Activated T-helper 1 cell treated with anti-CD3 and anti-CD28 coated beads, Interleukin-2, amount 50 U/mL, for 16 hours (primary cell): ENCODE measurements at places on chromosomes 13 and 19.

DNA sequence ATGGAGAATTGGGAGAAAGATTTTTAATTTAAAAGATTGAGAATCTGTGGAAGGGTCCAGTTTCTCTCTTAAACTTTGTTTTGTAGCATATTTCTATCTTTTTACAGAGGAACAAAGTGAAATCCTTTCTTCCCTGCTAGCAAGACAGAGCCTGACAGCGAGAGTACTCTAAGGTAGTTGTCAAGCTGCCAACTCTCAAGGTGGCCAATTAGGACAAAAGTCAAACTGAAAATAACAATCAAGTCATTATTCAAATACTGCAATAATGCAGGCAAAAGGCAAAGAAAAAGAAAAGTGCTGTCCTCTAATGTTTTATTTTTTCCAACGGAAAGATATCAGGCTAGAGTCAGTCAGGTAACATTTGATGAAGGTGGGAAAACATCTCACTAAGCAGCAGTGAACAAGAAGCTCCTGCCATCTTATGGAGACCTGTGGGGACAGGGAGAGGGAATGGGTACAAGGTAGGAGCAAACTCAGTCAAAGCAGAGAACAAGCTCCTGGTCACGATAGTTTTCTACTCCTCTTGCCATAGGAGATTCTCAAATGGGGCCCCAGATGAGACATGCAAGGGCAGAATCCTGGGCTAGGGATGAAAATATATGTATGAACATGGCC, 801.9 kb upstream of the SLITRK1 start:
- no peak for DNase-seq

GRCh38 chr19:1004803-1005664, 4.8 kb downstream of the GRIN3B start:
- no peak for DNase-seq

- DNase-seq: no peak
These were observed 214.5 kb downstream of the TDRD3 start for GRCh38 chr13:60611523-60611922.

- no peak for DNase-seq
These were observed 12.7 kb downstream of the EGLN2 start for GRCh38 chr19:40811478-40812341.

DNA sequence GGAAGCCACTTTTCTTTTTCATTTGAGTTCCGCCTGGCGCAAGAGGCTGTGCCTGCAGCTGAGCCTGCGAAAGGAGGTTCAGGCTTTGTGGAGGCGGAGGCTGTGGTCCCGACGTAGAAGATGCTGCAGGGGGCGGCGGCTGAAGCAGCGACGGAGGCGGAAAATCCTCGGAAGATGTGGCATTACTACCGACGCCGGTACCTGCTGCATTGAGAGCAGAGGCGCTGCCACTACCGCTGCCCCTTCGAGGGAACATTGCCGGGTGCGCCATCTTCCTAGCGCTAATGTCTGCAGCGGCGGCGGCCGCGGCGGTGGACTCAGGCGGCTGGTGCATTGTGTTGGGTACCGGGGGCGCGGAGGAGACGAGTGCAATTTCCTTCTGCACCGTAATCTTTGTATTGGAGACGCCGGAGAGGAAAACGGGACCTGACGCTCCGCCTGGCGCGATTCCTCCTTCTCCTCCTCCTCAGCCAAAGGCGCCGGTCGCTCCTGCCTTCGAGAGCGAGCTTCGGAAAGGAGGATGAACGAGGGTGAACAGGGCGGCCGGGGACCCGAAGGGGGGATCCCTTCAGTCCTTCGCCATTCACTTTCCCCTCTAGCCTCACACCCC, at the start of gene TSC22D1:
TSC22D1 (minus strand) TSS at position 590 of the 610 bp plus-strand sequence; CDS start at position 334, 256 bp downstream.
- DNase-seq: peak; percentile 42

DNA sequence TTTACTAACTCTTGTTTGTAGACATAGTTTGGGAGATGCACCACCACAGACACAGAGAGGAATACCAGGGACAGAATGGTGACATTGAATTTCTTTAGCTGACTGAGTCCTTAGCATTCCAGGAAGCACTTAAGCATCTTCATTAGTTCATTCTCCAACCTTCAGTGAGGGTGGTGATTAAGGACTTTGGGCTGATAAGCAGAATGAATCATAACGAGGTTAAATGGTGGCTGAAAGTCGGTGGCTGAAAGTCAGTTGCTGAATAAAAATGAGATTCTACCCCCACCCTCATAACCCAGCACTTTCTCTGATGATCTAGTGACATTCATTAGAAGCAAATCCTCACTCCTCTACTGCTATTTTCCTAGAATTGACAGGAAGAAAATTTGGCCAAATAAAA, 10.6 kb downstream of the PCDH8 start:
- DNase-seq: no peak

DNA sequence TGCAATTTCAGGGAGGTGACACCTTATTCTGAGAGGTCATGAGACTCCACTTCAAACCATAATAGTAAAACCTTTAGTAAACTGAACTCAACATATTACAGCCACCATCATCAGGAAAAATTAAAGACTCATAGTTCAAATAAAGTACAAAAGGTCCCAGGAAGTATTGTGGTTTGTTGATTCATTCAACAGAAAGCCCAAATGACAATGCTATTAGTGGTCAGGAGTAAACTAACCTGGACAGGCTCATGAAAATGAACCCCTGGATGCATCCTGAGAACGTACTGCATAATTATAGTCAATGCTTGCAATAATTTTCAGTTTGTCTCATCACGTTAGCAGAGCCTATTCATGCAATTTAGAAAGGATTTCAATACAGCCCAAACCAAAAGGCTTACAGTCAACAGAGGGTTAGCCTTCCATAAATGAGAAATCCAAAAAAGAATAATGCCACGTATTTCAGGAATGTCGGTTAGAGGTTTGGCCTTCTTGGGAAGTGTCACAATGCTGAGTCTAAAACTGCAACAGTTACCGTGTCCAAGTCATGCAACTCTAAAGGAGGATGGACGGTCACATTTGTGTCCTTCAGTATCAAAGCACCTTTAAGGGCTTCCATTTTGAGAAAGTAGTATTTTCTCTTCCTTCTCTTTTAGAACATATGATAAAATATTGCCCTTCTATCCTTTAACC, 280.8 kb downstream of the ABCC4 start:
- DNase-seq: no peak

DNA sequence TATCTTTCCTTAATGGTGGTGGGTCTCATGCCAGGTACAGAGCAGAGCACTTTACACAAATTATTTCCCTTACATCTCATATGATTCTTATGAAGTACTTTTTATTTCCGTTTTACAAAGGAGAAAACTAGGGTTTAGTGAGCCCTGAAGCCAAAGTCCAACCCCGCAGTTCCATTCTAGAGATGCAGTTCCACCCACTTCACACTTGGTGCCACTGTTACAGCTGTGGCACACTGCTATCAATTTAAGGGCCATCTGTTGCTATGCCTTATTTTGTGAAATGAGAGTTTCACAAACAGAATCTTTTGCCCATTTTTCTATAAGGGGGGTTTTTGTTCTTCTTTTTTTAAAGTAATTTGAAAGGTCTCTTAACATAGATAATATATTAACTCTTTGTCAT, 12.9 kb downstream of the MIPEP start:
- no peak for DNase-seq

DNA sequence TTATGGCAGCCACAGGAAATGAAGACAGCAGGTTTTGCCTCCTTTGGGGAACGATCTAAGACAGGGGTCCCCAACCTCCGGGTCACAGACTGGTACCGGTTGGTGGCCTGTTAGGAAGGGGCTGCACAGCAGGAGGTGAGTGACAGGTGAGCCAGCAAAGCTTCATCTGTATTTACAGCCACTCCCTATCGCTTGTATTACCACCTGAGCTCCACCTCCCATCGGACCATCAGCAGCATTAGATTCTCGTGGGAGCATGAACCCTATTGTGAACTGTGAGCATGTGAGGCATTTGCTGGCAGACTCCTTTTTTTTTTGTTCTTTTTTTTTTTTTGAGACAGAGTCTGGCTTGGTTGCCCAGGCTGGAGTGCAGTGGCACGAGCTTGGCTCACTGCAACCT, 22.2 kb downstream of the F2RL3 start:
- DNase-seq: no peak

DNA sequence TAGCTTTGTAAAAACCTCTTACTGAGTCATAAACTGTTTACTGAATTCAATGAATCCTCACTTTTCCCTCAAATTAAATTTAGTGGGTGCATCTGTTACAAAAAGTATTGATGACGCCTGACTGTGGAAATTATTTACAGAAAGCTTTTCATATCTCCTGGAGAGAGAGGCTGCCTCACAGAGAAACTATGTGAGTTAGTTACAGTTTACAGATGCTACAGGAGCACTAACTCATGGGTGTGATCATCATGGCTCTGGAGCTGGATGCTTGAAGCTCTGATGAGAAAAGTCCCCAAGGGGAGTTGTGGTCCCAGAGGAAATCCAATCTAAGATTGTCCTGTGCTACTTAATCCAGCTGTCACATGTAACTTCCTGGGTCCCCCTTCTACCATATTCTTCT, 590.8 kb downstream of the LMO7 start:
- DNase-seq: no peak

- no peak for DNase-seq
These were observed 33.8 kb downstream of the ATP4B start for GRCh38 chr13:113624235-113624587.

DNA sequence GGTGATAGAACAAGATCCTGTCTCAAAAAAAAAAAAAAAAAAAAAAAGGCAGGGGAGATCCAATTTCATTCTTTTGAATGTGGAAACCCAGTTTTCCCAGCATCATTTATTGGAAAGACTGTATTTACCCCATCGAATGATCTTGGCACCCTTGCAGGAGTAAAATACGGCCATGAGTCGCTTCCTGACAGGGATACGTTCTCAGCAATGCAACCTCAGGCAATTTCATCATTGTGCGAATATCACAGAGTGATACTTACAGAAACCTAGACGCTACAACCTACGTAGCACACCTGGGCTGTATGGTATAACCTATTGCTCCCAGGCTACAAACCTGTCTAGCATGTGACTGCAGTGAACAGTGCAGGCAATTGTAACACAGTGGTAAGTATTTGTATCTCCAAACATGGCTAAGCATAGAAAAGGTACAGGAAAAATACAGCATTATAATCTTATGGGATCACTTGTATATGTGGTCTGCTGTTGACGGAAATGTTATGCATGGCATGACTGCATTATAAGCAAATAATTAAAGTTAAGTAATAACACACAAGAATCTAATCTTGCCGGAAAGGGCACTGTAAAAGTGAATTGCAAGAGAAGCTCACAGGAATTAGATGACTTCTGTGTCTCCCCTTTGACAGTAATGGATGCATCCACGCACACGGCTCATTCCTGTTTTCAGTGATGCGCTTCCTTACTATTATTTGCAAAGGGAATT, 24.1 kb downstream of the RFX2 start:
- DNase-seq: no peak

- DNase-seq: no peak
These were observed 9.0 kb downstream of the LPAR6 start for GRCh38 chr13:48403913-48404312.

- DNase-seq: no peak
These were observed 4.6 kb upstream of the LYPD5 start for GRCh38 chr19:43806848-43807247.

DNA sequence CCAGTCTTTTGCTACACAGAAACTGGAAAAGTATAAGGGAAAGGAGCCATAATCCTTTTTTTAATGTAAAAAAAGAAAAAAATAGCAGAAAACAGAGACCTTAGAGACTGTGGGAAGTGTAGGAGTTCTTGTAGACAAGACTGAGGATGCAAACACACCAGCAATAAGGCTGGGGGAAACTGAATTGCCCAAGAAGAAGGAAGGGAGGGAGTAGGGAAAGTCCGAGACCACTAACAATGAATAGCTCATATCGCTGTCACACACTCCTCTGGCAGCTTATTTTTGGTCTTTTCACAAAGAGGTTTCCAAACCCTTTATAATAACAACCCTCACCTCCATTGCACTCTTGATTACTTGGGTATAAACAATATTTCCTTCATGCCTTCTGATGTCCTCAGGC, 952.0 kb downstream of the SLITRK5 start:
- no peak for DNase-seq

- no peak for DNase-seq
These were observed 12.2 kb downstream of the TJP3 start for GRCh38 chr19:3720349-3720917.

- DNase-seq: no peak
These were observed 31.2 kb upstream of the KL start for GRCh38 chr13:32984857-32985626.

DNA sequence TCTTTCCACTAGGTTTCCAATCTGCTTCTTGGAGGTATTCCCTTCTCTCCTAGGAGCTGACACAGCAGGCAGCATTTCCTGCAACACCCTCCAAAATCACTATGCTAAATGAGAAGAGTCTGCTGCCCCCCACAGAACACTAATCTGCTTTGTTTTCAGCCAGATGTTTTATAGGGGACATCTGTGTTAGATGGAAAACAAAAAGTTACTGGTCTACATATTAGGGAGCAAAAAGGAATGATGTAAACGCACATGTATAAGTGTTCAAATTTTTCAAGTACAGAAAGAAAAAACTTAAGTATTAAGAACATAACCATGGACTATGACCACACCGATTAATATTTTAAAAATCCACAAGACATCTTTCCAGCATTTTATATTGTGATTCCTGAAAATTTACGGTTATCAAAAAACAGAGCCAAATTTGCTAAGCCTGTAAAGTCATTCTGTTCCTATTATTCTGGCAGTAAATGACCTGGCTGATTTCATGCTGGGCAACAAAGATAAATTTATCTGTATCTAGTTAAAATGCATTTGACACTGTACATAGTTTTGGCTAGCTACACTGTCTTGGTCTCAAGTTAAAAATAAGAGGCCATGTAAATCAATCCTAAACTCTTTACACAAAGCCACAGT, 63.3 kb downstream of the DCLK1 start:
- DNase-seq: no peak

DNA sequence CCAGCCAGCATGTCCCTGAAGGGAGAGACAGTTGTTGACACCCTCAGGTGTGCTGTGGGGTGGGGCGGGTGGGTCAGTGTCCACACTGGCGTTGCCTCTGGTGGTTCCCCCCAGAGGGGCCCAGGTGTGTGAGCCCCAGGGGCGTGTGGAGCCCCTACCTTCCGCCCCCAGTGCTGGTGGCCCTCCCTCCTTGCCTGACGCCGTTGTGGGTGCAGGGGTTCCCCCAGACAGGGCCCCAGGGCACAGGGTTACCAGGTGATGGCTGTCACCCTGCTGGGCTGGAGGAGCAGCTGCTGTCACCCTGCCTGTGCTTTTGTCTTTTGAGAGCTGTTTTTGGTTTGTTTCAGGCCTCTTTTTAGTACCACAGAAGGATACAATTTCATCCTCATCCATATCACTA, 27.2 kb downstream of the ATP4B start:
- DNase-seq: no peak

GRCh38 chr19:48428670-48429069, 17.1 kb upstream of the GRWD1 start:
- no peak for DNase-seq

DNA sequence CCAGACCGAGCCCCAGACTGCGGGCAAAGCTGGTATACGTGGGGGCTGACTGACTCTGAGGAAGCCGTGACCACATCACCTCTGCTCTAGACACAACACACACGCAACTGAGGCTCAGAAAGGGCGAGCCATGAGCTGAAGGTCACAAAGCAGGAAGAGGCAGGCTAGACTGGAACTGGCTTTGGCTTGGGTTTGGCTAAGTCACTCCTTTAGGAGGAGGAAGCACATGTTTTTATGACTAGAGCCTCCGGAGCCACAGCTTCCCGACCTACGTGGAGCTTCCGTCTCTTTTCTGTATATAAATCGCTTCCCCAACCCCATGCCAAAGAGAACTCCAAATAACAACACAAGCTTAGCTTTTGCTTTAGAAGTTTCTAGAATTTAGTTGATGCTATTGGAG, 48.0 kb downstream of the RFX2 start:
- DNase-seq: no peak
